ENCODE measurements at places on chromosomes 16 and 17. TPM values are rescaled to one million over a fixed set of nuclear protein-coding genes. Genes with fewer than 3 reads are reported as not detected.

GRCh38 chr16:73280388-73280787 lies 232.5 kb upstream of the ZFHX3 start:
- H3K27me3 ChIP-seq: no peaks in the 10 kb centered on the region
- H3K4me3 ChIP-seq: no peak overlapping the region
- H3K36me3 ChIP-seq: no peaks in the 10 kb centered on the region
- DNase-seq: no peak

GRCh38 chr16:79977940-79978836 lies 377.7 kb upstream of the MAF start:
- H3K4me1 ChIP-seq: no peaks in the 10 kb centered on the region
- H3K4me3 ChIP-seq: no peak overlapping the region
- H3K27ac ChIP-seq: no peak overlapping the region
- no peaks in the 10 kb centered on the region for H3K27me3 ChIP-seq
- H3K36me3 ChIP-seq: no peaks in the 10 kb centered on the region

- no peaks in the 10 kb centered on the region for H3K27me3 ChIP-seq
- no peaks in the 10 kb centered on the region for H3K4me1 ChIP-seq
- H3K4me3 ChIP-seq: no peak overlapping the region
- no peak for DNase-seq
- H3K36me3 ChIP-seq: no peaks in the 10 kb centered on the region
Measured at GRCh38 chr17:70929226-70929625, 759.9 kb downstream of the KCNJ2 start.

- H3K27me3 ChIP-seq: no peaks in the 10 kb centered on the region
- DNase-seq: no peak
- H3K27ac ChIP-seq: no peak overlapping the region
Measured at GRCh38 chr16:85546585-85547447, 66.3 kb upstream of the GSE1 start.

DNA sequence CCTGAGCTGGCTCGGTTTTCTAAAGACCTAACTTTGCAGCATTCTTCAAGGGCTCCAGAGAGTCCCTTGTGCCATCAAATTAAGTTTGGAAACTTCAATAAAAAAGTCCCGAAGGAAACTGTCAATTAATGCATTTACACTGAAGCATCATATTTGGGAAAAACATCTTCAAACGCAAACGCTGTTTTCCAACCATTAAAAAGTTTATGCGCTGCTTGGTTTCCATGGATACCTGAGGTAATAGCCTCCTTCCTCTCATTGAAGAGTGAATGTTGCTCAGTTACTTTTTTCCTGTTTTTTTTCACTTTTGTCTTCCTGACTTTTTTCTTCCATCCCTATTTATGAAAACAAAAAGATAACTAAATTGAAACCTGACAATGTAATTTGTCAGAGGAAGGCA lies 399.1 kb downstream of the MAF start:
- no peak overlapping the region for H3K4me3 ChIP-seq
- H3K27me3 ChIP-seq: no peaks in the 10 kb centered on the region
- H3K27ac ChIP-seq: no peak overlapping the region
- H3K4me1 ChIP-seq: no peaks in the 10 kb centered on the region

- peak overlapping the region; percentile 12 for H3K4me3 ChIP-seq
- H3K4me1 ChIP-seq: peaks cover 14% of the 10 kb centered on the region
- H3K36me3 ChIP-seq: no peaks in the 10 kb centered on the region
- peak overlapping the region; percentile 53 for H3K27ac ChIP-seq
- DNase-seq: peak; percentile 83
- H3K27me3 ChIP-seq: no peaks in the 10 kb centered on the region
Measured at GRCh38 chr17:16486373-16487250, 5.4 kb downstream of the LRRC75A start.

DNA sequence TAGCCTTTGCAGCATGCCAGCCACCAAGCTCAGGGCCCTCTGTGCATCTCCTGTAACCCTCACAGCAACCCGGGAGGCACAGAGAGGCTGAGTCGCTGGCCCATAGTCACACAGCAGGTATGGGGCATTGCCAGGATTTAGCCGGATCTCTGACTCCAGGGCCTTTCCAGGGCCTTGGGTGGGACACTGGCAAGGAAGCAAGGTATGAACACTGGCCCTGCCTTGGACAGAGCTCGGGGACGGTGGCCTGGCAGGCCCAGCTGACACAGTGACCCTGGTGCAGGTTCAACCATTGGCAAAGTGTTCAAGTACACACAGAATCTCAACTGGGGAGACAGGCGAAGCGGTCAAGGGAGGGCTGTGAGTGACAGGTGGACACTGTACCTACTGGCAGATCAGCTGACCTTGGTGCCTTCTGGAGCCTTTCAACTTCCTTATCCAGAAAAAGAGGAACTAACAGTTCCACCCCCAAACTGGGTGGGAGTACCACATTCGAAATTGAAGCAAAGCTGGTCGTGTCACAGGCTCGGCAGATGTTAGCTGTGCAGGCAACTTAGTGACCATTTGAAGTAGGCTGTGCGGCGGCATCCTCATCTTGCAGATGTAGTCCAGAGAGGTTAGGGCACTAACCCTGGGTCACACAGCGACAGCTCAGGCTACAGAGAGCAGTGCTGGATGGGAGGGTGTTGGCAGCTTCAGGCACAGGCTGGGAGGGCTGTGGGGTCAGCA lies 287.4 kb downstream of the SEC14L1 start:
- peak overlapping the region; percentile 89 for H3K27ac ChIP-seq
- no peak overlapping the region for H3K4me3 ChIP-seq
- peak; percentile 63 for DNase-seq
- peaks cover 96% of the 10 kb centered on the region for H3K4me1 ChIP-seq
- H3K27me3 ChIP-seq: no peaks in the 10 kb centered on the region

DNA sequence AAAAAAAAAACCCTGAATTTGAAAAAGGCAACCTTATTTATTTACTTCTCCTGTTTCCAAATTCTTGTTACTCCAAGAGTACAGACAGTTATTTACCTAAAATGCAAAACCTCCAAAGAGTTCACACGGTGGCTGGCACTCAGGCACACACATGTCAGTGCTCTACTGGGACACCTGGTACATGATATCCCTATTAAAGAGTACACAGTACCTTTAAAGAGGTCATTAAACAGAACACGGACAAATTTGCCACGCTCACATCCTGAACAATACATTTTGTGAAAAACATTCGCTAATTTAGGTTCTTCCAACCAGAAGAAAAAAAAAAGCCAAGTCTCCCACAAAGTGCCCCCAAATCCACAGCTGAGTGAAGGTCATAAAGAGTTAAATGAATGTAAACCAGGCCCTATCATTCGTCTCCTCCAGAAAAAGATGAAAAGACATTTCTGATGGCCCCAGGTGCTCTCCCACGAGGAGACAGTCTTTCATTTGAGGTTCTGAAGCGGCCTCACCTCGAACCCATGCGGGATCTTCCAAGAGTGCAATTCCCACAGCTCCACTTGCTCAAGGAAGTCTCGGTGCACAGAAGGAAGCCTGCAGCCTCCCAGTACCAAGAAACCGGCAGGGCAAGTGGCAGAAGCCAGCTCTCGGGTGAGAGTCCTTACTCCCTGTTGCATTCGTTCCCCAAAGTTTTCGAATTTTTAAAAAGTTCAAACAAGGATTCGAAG lies 993 bp downstream of the ERN1 start:
- no peaks in the 10 kb centered on the region for H3K27me3 ChIP-seq
- peak overlapping the region; percentile 80 for H3K4me3 ChIP-seq
- H3K4me1 ChIP-seq: peaks cover 11% of the 10 kb centered on the region
- DNase-seq: peak; percentile 33

DNA sequence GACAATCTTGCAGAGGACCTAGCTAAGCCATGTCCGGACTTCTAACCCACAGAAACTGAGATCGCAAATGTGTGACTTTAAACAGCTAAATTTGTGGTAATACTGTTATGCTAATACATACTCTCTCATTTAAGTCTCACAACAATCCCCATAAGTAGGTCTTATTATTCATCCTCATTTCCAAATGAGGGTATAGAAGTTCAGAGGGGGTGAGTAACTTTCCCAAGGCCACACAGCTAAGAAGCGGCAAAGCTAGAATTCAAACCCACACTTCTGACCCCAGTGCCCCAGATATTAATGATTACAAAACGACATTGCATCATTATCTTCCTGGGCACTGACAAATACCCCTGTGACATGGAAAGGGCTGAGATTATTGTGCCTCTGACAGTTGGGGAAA lies 81.4 kb downstream of the CNGB1 start:
- H3K4me1 ChIP-seq: no peaks in the 10 kb centered on the region
- DNase-seq: no peak
- peaks cover 2% of the 10 kb centered on the region for H3K27me3 ChIP-seq
- no peaks in the 10 kb centered on the region for H3K36me3 ChIP-seq
- H3K4me3 ChIP-seq: no peak overlapping the region
- no peak overlapping the region for H3K27ac ChIP-seq

DNA sequence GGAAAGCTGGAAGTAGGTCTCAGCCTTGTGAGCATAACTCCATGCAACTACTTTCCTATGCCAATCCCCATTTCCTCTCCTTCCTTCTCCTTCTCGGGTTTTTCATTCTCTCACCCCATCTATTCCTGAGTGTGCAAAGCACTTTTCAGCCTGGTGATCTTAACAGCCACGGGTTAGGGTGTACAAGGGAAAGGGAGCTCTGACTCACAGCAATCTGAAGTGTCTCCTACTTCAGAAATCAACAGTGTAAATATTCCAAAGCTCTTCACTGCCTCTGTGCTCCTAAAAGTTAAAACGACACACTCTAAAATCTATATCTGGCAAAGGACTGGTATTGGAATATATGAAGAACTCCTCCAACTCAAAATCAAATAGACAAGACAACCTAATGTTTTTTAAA lies 268.0 kb upstream of the IRX3 start:
- H3K4me3 ChIP-seq: no peak overlapping the region
- no peaks in the 10 kb centered on the region for H3K4me1 ChIP-seq
- no peak overlapping the region for H3K27ac ChIP-seq
- H3K27me3 ChIP-seq: no peaks in the 10 kb centered on the region
- no peaks in the 10 kb centered on the region for H3K36me3 ChIP-seq

- no peak overlapping the region for H3K4me3 ChIP-seq
- peaks cover 2% of the 10 kb centered on the region for H3K27me3 ChIP-seq
- no peaks in the 10 kb centered on the region for H3K36me3 ChIP-seq
- peaks cover 32% of the 10 kb centered on the region for H3K4me1 ChIP-seq
Measured at GRCh38 chr17:76145231-76146052, 4.4 kb upstream of the FOXJ1 start.

SCRN2 gene
- 32.4 TPM for total RNA-seq

PYDC1 gene
- total RNA-seq: not detected

GPR142 gene
- total RNA-seq: not detected

SLFN11 gene
- total RNA-seq: 46.0 TPM

PNMT gene
- total RNA-seq: 7.9 TPM

ANKRD40CL gene
- total RNA-seq: not detected

ADAM11 gene
- total RNA-seq: 12.6 TPM

MT1G gene
- not detected for total RNA-seq

HBA2 gene
- total RNA-seq: 47.9 TPM

CDR2L gene
- 14.1 TPM for total RNA-seq

CIBAR2 gene
- total RNA-seq: not detected

All from heart left ventricle (tissue), 16 donors.